Stimulated activated naive CD8-positive, alpha-beta T cell treated with anti-CD3 and anti-CD28 coated beads, Interleukin-15, Interleukin-2, amounts not matched to agents 100 U/mL and 50 U/mL, for 24 hours (primary cell): ENCODE measurements at places on chromosomes 3 and 15.

- DNase-seq: no peak
Measured at GRCh38 chr3:176953106-176954060, 243.9 kb downstream of the TBL1XR1 start.

- DNase-seq: no peak
Measured at GRCh38 chr3:49902511-49903345, 945 bp downstream of the MST1R start.

DNA sequence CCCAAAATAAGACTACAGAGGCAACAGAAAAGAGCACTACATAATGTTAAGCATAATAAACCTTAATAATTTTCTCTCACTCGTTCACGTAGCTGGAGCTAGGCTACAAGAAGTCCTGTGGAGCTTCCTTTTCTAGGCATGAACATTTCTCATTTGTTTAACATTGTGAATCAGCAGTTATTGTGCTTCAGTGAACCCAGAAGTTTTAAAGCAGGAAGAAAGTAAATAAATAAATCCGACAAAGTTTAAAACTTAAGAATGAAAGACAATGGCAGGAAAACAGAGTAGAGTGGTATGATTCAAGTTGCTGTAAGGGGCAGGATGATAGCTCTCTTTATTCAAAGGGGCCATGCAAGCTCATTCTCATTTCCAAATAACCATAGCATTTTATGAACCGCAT, 191.8 kb downstream of the LSAMP start:
- DNase-seq: no peak

- DNase-seq: no peak
Measured at GRCh38 chr3:23114432-23114831, 88.7 kb upstream of the UBE2E2 start.

GRCh38 chr3:60578936-60579335, 672.3 kb downstream of the FHIT start:
- no peak for DNase-seq

GRCh38 chr3:40690749-40691451, 166.1 kb downstream of the ZNF621 start:
- no peak for DNase-seq

DNA sequence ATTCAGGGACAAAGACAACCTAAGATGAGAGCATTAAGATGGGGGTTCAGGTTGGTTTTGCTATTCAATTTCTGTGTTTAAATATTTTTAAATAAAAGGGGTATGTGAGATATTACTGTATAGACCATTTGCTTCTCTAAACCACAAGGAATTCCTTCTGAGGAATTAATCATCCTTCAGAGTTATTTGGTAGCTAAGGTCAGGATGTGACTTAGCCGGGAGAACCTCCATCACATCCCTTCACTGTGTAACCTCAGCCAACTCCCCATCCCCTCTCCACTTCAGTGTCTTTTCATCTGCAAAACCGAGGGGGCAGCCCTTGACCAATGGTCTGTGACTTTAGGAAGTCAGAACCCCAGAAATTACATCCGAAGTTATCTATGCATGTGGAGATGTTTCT, 48.7 kb upstream of the SKOR1 start:
- no peak for DNase-seq

DNA sequence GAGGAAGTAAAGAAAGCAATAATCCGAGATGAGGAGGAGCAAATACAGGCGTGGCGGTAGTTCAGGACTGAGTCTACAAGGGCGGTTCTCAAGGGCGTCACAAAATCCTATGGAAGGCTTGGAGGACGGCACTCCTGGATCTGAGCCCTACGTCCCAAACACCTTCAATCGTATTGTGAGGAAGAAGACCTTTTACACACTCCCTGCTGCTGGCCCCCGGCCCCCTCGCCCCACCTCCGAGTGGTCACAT, 747 bp downstream of the PLD1 start:
- DNase-seq: no peak

- DNase-seq: no peak
Measured at GRCh38 chr3:14793126-14793857, 25.5 kb upstream of the FGD5 start.

DNA sequence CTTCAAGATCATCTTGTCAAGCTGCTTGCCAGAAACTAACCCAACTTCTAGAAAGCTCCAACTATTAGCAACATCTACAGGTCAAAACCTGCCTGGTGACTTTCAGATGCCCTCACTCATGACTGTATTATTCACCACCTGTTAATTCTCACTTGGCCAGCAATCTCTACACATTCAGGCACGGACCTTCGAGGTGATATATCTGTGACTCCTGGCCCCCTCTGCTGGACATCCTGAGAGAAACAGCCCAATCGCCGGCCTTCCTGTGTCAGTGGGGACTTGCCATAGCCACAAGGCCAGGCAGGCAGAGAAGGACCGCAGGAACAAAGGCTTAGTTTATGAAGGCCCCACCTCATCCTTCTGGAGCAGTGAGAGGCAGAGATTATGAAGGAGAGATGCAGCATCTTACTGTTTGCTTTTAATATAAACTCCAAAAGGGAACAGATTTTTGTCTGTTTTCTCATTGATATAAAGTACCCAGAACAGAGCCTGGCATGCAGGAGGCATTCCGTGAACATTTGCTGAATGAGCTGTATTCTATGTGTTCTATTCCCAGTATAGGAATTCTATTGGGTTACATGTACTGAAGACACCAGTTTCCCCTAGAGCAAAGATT, 24.4 kb upstream of the OCA2 start:
- DNase-seq: peak; percentile 56

DNA sequence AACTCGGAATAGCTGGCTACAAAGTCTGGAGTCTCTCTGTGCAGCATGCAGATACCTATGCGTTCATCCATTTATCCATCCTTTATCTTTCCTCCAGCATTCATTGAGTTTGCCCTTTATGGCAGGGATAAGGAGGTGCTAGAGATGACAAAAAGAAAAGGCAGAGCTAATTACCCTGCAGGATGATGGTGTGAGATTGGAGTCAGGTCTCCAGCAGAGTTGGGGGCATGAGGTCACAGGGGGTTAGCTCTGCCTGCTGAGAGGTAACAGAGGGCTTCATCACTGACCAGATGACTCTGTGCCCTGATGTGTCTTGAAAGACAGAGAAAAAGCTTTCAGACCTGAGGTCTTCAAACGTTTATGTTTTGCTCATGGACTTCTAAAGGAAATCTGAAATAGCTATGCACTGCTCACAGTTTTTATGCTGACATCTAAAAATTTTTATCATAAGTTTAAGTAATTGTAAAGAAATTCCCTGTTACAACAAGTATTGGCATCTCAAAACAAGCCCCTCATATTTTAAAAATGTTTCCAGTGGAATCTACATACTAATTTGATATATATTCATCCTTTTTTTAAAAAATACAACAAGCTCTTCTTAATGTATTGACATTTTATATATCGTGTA, 132.3 kb upstream of the ANKRD28 start:
- no peak for DNase-seq

DNA sequence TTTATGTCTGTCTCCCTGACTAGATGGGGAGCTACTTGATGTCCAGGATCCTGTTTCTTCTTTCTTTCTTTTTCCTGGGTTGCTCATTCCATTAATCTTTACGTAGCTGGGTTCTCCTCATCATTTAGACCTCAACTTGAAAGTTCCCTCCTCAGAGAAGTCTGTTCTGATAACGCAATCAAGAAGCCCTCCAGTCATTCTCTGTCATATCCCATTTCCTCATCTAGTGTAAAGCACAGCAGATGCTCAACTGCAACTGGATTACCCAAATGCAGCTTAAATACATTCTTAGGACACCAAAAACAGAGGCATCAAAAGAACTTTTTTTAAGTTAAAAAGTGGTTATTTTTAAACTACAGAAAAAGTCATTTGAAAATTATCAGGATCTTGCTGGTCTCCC, 51.7 kb upstream of the ST3GAL6 start:
- no peak for DNase-seq

DNA sequence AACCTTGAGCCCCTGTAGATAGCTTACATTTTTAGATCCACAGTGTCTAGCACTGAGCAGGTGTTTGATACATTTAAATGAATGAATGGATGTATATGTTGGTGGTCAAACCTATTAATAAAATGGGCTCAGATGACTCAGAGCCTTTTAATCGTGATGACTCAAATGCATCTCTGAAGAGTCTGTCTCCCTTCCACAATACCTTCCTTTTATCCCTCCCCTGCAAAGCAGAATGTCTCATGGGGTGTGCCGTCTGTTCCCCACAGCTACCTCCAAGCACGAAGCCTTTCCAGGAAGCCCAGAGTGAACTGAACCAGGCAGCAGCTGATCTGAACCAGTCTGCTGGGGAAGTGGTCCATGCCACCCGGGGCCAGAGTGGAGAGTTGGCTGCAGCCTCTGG, 303.5 kb upstream of the TPM1 start:
- DNase-seq: no peak

- DNase-seq: no peak
Measured at GRCh38 chr15:69275933-69276560, 22.7 kb upstream of the PAQR5 start.

- DNase-seq: no peak
Measured at GRCh38 chr15:32908135-32908801, 190.5 kb downstream of the GREM1 start.

DNA sequence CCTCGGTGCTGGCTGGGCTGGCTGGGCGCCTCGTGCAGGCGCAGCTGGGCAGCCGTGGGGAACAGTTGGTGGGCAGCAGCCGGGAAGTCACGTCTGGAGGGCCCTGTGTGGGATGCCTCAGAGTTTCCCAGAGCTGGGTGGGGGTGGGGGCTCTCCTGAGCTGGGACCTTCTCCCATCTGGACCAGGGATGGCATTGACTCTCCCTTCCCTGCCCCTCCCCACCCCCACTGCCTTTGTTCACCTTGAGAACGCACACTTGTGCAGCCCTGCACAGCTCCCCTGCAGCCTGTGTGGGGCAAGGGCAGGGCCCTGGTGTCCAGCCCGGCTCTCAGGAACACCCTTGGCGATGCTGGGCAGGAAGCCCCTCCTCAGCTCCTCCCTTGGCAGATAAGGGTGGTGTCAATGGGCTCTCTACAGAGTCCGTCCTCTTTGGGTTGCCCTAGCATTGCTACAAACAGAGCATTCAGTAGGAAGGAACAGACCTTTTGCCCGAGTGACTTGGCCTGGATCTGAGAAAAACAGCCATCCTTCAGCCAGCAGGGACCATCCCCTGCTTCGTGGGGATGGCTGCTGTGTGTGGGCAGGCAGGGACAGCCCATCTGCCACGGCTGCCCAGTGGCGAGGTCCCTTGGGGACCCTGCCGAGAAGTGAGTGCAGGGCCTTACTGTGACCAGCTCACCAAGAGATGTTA, 25.5 kb upstream of the KLF13 start:
- no peak for DNase-seq

DNA sequence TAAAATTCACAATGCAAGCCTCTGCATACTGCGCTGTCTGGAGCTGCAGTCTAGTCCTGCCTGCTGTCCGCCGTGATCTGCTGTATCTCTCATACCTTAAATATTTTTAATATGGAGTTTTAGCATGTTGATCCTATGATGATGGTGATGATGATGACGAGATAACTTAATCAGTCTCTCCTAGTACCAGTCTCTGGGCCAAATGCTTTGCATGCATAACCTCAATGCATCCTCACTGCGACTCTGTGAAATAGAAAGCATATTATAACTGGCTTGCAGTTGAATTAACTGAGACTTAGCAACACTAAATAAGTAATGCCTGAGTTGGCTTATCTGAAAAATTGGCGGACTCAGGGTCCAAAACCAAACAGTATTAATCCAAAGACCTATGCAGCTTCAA, 38.4 kb upstream of the BCHE start:
- no peak for DNase-seq

DNA sequence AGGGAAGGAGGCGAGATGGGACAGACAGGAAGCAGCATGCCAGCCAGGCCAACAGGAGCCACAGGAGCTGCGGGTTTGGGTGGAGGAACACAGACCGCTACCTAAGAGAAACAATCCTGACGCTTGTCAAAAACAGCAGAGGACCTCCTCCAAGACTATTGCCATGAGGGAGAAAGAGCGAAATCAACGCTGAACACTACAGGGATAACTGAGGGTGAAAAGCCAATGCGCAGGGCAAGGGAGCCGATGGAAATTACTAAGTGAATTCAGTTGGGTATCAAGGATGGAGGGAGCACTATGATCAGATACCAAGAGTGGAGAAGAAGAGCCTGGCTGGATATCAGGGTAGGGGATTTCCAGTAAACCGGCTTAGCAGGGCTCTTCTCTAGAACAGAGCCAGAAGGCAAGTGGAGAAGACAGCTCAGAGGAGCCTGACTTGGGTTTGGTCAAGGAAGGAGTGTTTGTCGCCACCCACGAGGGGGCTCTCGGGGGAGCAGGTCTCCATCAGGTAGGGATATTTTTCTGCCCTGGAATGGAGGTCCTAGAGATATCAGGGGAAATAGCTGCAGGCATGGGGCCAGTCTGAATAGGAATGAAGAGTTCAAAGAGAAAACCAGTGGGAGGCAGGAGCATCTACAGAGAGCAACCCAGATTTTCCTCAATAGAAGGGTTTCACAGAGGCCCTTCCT, 48.4 kb downstream of the SLC41A3 start:
- no peak for DNase-seq

DNA sequence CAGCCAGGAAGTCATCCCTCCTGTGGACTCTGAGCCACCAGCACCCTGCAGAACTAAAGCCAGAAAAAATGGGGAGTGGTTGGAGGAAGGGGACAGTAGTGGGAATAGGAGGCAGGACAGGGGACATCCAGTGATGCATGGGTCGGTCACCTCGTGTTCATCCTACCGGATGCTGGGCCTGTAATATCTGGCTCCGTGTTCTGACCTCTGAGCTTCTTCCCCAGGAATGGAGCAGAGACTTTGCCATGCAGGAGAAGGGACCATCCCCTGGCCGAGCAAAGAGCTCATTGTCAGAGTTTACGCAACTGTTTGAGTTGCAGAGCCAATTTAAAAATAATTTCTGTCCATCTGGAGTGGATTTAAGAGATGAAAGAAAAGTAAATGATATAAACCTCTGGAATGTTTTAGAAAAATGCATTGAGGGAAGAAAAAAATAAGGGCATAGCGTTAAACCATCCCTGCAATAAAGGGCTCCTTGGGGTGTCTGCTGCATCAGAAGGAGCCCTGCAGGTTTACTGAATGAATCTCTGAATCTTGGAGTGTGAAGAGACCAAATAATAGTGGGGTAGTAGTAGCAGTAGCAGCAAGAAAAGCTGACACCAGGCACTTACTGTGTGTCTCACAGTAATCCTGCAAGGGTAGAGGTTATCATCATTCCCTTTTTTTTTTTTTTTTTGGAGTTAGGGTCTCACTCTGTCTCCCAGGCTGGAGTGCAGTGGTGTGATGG, 70.9 kb downstream of the AAGAB start:
- DNase-seq: no peak

- no peak for DNase-seq
Measured at GRCh38 chr15:95447486-95447885, 883.0 kb upstream of the NR2F2 start.

GRCh38 chr3:176302271-176302670, 895.0 kb downstream of the TBL1XR1 start:
- no peak for DNase-seq
